ENCODE measurements at places on chromosomes 5 and 9. TPM values are rescaled to one million over a fixed set of nuclear protein-coding genes. Genes with fewer than 3 reads are reported as not detected.

Gene PALM2AKAP2
- not detected for total RNA-seq

Gene IFNA13
- not detected for total RNA-seq

Gene SLC36A3
- total RNA-seq: not detected

Gene KIF27
- 0.75 TPM for total RNA-seq

Gene RFESD
- total RNA-seq: not detected

Gene ARL14EPL
- total RNA-seq: not detected

Gene TMEM232
- total RNA-seq: 4.1 TPM

Gene TMC1
- not detected for total RNA-seq

Gene CMYA5
- 6.0 TPM for total RNA-seq

Gene LRRC14B
- total RNA-seq: not detected

Gene SLC6A3
- total RNA-seq: not detected

Gene PCDHGA1
- total RNA-seq: 0.64 TPM

Gene PCDHB11
- 0.20 TPM for total RNA-seq

Gene CKMT2
- 3.0 TPM for total RNA-seq

Gene DOK3
- total RNA-seq: 0.60 TPM

Gene CER1
- not detected for total RNA-seq

Gene PHYHD1
- 22.4 TPM for total RNA-seq

Gene ADAMTS12
- total RNA-seq: 1.4 TPM

Gene LRRC26
- 58.7 TPM for total RNA-seq

Gene PCDHGB2
- 12.7 TPM for total RNA-seq

Gene TLN1
- 328 TPM for total RNA-seq

Gene SPATA31A3
- not detected for total RNA-seq

Gene FAM120AOS
- 84.9 TPM for total RNA-seq

Gene GGTA1
- total RNA-seq: not detected

Gene COX7C
- 329 TPM for total RNA-seq

Gene BTNL3
- 47.6 TPM for total RNA-seq

Gene TMEM252
- total RNA-seq: not detected

Gene AMBP
- not detected for total RNA-seq

Gene GABRA1
- total RNA-seq: not detected

Gene ACOT12
- not detected for total RNA-seq

Gene FSTL4
- not detected for total RNA-seq

Gene SLC25A2
- total RNA-seq: 1.4 TPM

Gene CARTPT
- not detected for total RNA-seq

Data from transverse colon (tissue), 4 donors.